ENCODE measurements at places on chromosomes 12 and 14.

DNA sequence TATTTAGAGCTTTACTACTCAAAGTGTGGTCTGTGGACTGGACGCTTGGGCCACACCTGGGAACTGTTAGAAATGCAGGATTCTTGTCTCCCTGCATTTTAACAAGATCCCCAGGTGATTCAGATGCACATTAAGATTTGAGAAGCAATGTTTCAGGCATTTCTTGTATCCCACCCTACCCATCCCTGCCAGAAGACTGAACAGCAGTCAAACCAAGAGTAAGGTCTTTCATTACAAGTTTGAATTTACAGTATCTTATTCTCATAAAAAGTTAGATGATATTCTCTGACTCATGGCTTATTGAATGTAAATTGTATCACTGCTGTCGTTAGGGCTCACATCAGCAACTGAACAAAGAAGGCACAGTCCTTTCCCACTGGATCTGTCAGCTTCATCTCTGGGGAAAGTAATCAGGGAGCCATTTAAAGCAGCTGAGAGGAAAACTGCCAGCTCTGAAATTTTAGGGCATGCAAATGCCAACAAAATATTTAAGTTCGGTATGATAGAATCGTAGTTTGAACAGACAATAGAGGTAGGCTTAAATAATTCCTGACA lies 141.1 kb downstream of the AKAP6 start:
- no peak for DNase-seq

GRCh38 chr12:132771126-132771838 lies 9.7 kb upstream of the ANKLE2 start:
- no peak for DNase-seq

DNA sequence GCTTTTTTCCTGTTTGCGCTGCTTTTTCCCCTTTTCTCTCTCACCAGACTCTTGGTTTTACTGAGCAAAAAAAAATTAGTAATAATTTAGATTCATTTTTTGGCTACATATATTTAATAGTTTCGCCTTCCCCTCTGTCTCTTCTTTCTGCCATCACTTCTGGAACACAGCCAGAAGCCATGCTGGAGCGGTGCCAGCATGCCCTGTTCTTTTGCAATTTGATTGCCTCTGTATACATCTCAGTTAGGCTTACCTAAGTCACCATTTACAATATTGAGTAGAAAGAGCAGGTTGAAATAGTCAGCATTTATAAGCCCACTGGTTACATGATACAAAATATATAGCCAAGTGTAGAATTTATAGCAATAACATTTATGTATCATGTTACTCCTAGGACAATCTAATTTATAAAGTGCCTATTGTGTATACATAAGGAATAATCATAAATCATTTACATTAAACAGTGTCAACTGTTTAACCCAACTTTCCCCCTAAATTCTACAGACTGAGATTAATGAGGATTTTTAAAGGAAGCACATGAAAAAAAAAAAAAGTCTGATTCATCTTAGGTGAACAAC lies 413.8 kb upstream of the SOX5 start:
- DNase-seq: no peak

DNA sequence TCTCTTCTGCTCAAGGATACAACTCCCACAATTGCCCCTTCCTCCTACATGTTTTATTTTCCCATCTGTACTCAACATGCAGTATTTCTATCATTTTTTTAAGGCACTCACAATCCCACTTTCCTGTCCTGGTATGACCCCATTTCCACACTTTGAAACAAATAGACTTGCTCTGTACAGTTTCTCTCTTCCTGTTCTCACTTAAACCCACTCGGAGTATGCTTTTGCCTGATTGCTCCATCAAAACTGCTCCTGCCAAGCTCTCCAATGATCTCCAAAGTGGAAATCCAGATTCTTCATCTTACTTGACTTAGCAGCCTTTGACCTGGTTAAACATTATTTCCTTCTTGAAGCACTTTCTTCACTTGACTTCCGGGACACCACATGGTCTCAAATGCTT lies 384.5 kb downstream of the SEC23A start:
- DNase-seq: no peak

GRCh38 chr12:46553911-46554310 lies 181.3 kb upstream of the SLC38A2 start:
- no peak for DNase-seq

GRCh38 chr12:47207829-47208248 lies 128.1 kb upstream of the AMIGO2 start:
- no peak for DNase-seq

DNA sequence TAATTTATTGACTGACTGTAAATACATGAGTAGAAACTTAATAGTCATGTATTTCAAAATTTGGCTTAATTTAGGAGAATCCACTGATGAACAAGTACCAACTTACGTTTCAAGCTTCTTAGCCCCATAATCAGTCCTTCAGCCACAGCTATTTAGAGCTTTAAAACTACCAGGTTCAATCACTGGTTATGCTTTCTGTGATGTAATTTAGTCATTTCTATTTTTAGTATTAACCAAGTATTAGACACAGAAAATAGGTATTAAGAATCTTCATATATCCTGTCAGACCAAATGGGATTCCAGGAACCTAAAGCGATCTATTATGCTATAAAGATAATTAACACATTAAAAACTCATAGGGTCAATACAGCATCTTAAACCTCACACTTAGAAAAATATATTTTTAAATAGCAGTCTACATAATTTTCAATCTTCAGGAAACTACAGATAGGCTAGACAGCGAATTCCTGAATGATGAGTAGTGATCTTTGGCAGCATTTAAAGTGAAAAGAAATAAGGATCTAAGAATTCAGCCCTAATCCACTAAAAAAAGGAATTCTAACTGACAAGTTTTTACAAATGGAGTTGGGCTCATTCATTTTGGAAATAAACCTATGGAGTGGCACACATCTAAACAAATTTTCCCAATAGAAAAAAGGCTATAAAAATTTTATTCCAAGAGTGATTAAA lies 51.5 kb downstream of the ZC3H14 start:
- no peak for DNase-seq

- no peak for DNase-seq
Measured at GRCh38 chr12:114046236-114046998, 80.3 kb upstream of the RBM19 start.

DNA sequence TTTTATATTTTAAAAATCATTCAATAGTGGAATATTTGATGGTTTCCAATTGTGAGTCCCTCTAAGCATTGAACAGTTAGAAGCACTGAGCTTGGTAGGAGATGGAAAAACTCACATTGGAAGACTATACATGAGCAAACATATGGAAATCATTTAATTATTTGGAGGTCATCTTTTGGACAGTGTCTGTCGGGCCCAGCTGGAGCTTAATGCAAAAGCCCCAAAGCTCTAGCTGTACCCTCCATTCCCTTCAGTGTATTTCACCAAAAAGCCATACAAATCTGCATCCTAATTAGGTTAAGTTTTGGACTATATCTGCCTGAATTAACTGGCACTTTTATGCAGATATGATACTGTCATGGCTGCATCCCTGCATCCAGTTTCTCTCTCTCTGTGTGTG lies 365.7 kb downstream of the FLRT2 start:
- DNase-seq: no peak

DNA sequence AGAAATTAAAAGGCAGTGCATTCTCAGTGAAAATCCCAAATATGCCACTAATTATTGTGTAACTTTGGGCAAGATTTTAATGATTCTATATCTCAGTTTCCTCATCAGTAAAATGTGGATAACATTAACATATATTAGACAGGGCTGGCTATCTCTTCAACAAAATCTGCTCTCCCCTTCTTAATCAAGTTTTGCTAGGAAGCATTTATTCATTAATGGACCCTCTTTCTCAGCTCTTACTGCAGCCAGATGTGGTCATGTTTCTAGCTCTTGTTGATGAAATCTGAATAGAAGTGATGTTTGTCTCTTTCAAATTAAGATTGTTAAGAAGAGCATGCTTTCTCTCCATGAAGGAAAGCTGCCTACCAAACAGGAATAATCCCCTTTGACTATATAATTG lies 84.4 kb upstream of the PPFIA2 start:
- DNase-seq: no peak

DNA sequence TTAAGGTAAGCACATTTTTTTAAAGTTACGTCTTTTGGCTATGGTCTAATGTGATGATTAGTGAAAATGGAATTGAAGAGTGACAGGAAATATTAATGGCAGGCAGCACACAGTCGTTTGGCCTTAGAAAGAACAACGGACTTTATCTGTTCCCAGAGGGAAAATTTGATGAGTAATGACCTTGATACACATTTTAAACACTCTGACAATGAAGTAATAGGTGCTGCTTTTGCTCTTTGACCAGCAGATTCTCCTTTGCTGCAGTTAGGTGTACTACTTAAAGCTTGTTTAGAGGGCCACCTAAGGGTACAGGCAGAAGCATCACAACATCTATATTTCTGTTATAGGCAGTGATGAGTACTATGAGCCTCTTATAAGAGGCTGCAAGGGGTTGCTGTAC lies 27.1 kb upstream of the RNU6-8 start:
- no peak for DNase-seq

- DNase-seq: no peak
Measured at GRCh38 chr14:86243158-86243557, 713.2 kb downstream of the FLRT2 start.

GRCh38 chr14:23115039-23115731 lies 3.9 kb downstream of the CEBPE start:
- DNase-seq: no peak

- no peak for DNase-seq
Measured at GRCh38 chr12:85626784-85627171, 209.4 kb downstream of the RASSF9 start.
